ENCODE measurements at places on chromosomes 12 and 14.

- no peak for DNase-seq
Measured at GRCh38 chr14:96038920-96039632, at the start of gene C14orf132. Gene C14orf132, plus strand, starts transcription at chr14:96039362. Its CDS starts 139 bp downstream, at chr14:96039501.

- DNase-seq = no peak
Measured at GRCh38 chr14:104134061-104134965, 4.1 kb upstream of the KIF26A start.

- no peak for DNase-seq
Measured at GRCh38 chr12:58206876-58207275, 265.5 kb downstream of the ATP23 start.

DNA sequence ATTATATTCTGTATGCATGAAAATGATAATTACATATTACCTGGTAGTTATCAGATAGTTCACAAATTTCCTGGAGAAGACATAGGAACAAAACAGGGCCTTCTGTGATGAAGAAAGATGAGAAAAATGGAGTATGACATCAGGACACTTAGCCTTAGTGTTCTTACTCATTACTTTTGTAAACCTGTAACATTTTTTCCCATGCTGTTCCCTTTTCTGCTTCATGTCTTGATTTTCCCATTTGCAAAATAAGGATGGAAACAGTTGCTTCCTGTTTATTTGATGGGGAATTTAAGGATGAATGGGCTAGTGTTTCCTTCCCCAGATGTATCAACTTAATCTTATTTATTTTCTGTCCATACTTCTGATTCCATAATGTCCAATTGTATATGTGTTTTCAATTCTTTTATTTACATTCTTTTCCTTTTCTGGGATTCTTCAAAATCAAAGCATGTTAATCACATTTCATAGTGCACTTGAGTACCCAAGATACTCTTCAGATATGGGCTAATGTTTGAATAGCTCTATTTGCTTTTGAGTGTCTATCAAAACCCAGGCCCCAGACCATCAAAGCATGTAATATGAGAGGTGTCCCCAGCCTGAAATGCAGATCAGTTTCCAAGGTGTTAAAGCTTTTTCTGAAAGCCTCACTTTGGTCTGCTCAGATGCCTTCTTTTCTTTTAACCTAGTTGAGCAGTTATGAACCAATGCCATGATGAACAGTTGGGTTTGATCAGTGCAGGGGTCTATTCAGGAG lies 260.5 kb downstream of the RAD51B start:
- no peak for DNase-seq

GRCh38 chr14:82755923-82756322 lies 1222.3 kb upstream of the SEL1L start:
- DNase-seq = no peak

DNA sequence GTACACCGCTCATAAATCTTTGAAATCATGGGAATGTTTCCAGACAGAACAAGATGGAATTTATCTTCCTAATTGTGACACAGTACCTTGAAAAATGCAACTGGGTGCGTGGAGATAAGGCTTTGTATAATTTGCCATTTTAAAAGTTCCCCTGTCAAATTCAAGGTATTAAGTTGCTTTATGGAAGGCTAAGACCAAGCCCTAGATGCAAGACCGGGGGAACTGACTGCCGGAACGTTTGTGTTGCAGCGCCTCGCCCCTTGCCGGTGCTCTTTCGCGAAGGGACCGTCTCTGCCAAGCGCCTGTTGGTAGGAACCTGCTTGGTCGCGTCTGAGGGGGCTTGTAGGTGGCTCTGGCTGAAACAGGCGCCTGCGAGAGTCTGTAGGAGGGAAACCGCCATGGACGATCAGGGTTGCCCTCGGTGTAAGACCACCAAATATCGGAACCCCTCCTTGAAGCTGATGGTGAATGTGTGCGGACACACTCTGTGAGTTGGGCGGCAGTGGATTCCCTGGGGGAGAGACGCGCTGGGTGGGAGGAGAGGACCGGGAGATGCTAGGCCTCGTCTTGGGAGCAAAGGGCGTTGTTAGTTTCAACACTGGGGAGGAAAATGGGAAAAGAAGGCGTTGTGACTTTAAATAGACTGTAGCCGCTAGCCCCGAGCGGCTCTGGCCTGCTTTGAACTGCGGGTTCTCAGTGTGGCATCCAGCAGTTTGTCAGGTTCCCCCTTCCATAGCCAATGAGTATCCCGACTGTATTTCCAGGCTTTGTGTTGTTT lies at the start of gene MNAT1:
Gene MNAT1, plus strand, starts transcription at position 297 of the 778 bp plus-strand sequence. Its CDS starts 102 bp downstream, at position 399.
- DNase-seq = peak; percentile 79

DNA sequence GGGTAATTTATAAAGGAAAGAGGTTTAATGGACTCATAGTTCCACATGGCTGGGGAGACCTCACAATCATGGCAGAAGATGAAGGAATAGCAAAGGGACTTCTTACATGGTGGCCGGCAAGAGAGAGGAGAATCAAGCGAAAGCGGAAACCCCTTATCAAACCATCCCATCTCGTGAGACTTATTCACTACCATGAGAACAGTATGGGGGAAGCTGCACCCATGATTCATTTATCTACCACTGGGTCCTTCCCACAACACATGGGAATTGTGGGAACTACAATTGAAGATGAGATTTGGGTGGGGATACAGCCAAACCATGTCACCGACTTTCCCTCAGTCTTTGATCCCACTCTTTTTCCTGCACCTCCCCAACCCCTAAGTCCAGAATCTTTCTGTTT lies 12.6 kb upstream of the CTDSP2 start:
- DNase-seq = no peak

Measured in right renal pelvis (tissue), 4 donors.